Body of pancreas (tissue), 4 donors: ENCODE measurements at places on chromosomes 2 and 18.

GRCh38 chr2:166246901-166247300 is 119.1 kb upstream of the SCN1A start:
- no peak overlapping the region for H3K4me3 ChIP-seq
- no peaks in the 10 kb centered on the region for H3K4me1 ChIP-seq
- no peak overlapping the region for H3K27ac ChIP-seq
- no peaks in the 10 kb centered on the region for H3K36me3 ChIP-seq
- DNase-seq = no peak

GRCh38 chr18:37225279-37225678 is 340.3 kb downstream of the CELF4 start:
- H3K27me3 ChIP-seq = no peaks in the 10 kb centered on the region
- H3K4me1 ChIP-seq = no peaks in the 10 kb centered on the region
- H3K36me3 ChIP-seq = no peaks in the 10 kb centered on the region

- H3K36me3 ChIP-seq = no peaks in the 10 kb centered on the region
- no peaks in the 10 kb centered on the region for H3K27me3 ChIP-seq
- peaks cover 3% of the 10 kb centered on the region for H3K4me1 ChIP-seq
- no peak overlapping the region for H3K4me3 ChIP-seq
- no peak for DNase-seq
- no peak overlapping the region for H3K27ac ChIP-seq
Observed at GRCh38 chr2:239214725-239215124, 186.1 kb downstream of the HDAC4 start.

DNA sequence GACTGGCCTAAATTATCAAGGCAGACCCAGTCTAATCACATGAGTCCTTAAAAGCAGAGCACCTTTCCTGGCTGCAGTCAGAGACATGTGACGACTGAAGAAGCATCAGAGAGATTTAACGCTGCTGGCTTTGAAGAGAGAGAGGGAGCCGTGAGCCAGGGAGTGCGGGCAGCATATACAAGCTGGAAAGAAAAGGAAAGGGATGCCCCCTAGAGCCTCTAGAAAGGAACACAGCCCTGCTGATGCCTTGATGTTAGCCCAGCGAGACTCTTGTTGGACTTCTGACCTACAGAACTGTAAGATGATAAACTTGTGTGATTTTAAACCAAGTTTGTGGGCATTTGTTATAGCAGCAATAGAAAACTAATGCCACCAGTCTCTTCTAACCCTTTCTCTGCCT is 58.1 kb downstream of the HEATR5B start:
- no peaks in the 10 kb centered on the region for H3K27me3 ChIP-seq
- H3K27ac ChIP-seq = no peak overlapping the region
- peaks cover 5% of the 10 kb centered on the region for H3K4me1 ChIP-seq
- no peak for DNase-seq
- no peak overlapping the region for H3K4me3 ChIP-seq

DNA sequence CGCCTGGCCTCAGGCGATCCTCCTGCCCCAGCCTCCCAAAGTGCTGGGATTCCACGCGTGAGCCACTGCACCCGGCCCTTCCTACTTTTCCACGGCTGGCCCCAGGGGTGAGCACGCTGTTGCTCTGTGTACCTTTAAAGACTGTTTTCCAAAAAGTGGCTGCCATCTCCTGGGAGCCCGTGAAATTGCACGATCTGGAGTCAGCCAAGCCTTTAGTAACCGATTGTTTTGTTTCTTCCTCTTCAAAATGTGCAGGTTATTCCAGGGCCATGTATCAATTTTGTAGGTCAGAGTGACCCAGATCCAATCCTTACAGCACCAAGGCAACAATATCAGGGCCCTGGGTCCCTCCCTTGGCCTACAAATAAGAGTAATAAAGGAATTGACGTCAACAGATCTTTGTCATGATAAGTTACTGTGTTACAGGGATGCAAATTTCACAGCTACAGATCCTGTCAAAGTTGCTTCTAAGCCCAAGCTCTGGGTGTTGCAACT is 135.6 kb upstream of the ZNF236 start:
- H3K27me3 ChIP-seq = peaks cover 6% of the 10 kb centered on the region
- H3K27ac ChIP-seq = no peak overlapping the region
- no peak overlapping the region for H3K4me3 ChIP-seq
- peaks cover 5% of the 10 kb centered on the region for H3K4me1 ChIP-seq
- no peaks in the 10 kb centered on the region for H3K36me3 ChIP-seq
- DNase-seq = peak; percentile 60

- H3K27ac ChIP-seq = no peak overlapping the region
- no peak for DNase-seq
- H3K36me3 ChIP-seq = no peaks in the 10 kb centered on the region
- no peaks in the 10 kb centered on the region for H3K4me1 ChIP-seq
- H3K4me3 ChIP-seq = no peak overlapping the region
- H3K27me3 ChIP-seq = no peaks in the 10 kb centered on the region
Observed at GRCh38 chr2:25920786-25921415, 42.6 kb upstream of the ASXL2 start.

GRCh38 chr2:156294945-156295580 is 37.5 kb downstream of the NR4A2 start:
- no peak overlapping the region for H3K27ac ChIP-seq
- no peaks in the 10 kb centered on the region for H3K4me1 ChIP-seq
- no peak for DNase-seq
- no peak overlapping the region for H3K4me3 ChIP-seq
- H3K27me3 ChIP-seq = no peaks in the 10 kb centered on the region

- no peaks in the 10 kb centered on the region for H3K27me3 ChIP-seq
- no peaks in the 10 kb centered on the region for H3K4me1 ChIP-seq
- DNase-seq = no peak
- no peaks in the 10 kb centered on the region for H3K36me3 ChIP-seq
- no peak overlapping the region for H3K4me3 ChIP-seq
Observed at GRCh38 chr18:53948991-53949390, 275.5 kb downstream of the MBD2 start.

- no peak overlapping the region for H3K4me3 ChIP-seq
- no peak overlapping the region for H3K27ac ChIP-seq
- H3K36me3 ChIP-seq = no peaks in the 10 kb centered on the region
- H3K4me1 ChIP-seq = no peaks in the 10 kb centered on the region
- H3K27me3 ChIP-seq = no peaks in the 10 kb centered on the region
- DNase-seq = no peak
Observed at GRCh38 chr18:7164323-7165004, 46.9 kb upstream of the LAMA1 start.

- no peaks in the 10 kb centered on the region for H3K36me3 ChIP-seq
- no peak for DNase-seq
- no peak overlapping the region for H3K27ac ChIP-seq
- no peaks in the 10 kb centered on the region for H3K27me3 ChIP-seq
- H3K4me1 ChIP-seq = no peaks in the 10 kb centered on the region
- H3K4me3 ChIP-seq = no peak overlapping the region
Observed at GRCh38 chr18:41038071-41038470, 917.0 kb upstream of the PIK3C3 start.

DNA sequence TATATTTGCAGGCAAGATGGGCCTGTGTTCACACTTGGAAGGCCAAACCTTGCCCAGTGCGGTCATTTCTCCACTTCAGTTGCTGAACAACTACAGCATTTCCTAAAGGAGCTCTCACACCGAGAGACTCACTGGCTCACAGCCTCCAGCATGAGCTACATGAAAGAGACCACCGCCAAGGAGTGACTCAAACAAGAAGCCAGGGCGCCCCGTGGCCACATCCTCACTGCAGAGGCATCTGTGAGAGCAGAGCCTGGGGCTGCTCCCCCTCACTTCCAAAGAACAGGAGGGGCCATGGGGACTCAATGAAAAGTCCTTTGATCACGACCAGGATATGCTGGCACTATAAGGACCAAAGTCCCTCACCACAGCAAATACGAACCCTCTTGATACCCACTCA is 50.0 kb downstream of the TMEM163 start:
- no peak for DNase-seq
- H3K4me1 ChIP-seq = peaks cover 72% of the 10 kb centered on the region
- H3K27ac ChIP-seq = peak overlapping the region; percentile 85

DNA sequence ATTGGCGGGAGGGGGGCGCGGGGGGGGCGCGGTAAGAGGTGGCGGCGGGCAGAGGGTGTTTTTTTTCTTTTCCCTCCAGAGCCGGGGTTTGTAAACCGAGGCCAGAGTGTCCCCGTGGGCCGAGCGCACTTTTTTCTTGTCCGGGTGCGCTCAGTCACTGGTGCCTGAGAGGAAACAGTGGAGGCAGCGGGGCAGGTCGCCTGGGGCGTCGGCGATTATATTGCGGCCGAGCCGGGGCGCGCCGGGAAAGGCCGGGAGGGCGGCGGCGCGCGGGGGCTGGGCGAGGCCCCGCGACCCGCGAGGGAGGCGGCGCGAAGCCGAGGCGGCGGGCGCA is 275 bp downstream of the HOXD8 start:
- H3K4me3 ChIP-seq = no peak overlapping the region
- peaks cover 73% of the 10 kb centered on the region for H3K27me3 ChIP-seq
- DNase-seq = no peak
- peaks cover 10% of the 10 kb centered on the region for H3K4me1 ChIP-seq
- H3K27ac ChIP-seq = no peak overlapping the region

GRCh38 chr18:73961804-73962203 is 185.8 kb downstream of the FBXO15 start:
- H3K4me1 ChIP-seq = no peaks in the 10 kb centered on the region
- H3K27ac ChIP-seq = no peak overlapping the region

GRCh38 chr2:158822193-158822592 is 27.1 kb downstream of the DAPL1 start:
- DNase-seq = no peak
- H3K4me3 ChIP-seq = no peak overlapping the region
- no peak overlapping the region for H3K27ac ChIP-seq
- H3K4me1 ChIP-seq = no peaks in the 10 kb centered on the region
- no peaks in the 10 kb centered on the region for H3K27me3 ChIP-seq
- H3K36me3 ChIP-seq = no peaks in the 10 kb centered on the region

DNA sequence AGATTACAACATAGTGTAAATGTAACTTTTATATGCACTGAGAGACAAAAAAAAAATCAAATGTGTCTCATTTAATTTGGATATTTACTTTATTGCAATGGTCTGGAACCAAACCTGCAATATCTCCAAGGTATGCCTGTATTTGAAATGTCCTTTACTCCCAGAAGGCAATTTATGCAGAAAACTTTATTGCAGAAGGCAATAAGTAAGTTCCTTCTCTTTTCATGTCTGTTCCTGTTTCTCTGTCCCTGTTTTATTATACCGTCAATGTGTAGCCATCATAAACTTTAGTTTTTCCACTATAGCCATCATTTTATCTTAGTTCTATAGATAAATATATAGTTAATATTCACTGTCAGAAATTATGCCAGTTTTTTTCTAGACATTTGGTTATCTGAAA is 513.1 kb upstream of the FAM98A start:
- no peak for DNase-seq
- H3K27ac ChIP-seq = no peak overlapping the region
- no peaks in the 10 kb centered on the region for H3K27me3 ChIP-seq

- no peak overlapping the region for H3K27ac ChIP-seq
- no peaks in the 10 kb centered on the region for H3K27me3 ChIP-seq
- no peak overlapping the region for H3K4me3 ChIP-seq
- H3K4me1 ChIP-seq = no peaks in the 10 kb centered on the region
Observed at GRCh38 chr2:142220239-142220638, 89.4 kb upstream of the LRP1B start.

DNA sequence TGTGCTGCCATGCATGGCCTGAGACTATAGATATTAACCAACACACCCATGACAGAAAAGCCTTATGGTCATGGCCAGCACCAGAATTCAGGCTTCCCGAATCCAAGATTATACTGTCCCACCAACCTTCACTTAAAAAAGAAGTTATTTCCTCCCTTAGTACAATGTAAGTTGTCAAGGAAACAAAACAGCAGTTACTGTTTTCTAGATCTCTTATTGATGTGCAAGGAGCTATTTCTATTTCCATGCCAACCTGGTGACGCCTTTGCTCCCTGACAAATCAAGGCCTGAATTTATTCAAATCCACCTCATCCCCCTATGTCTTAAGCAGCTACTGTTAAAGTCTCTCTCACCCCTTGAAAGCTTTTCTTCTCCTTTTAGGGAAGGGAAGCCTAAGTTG is 249.3 kb downstream of the ZNF521 start:
- no peak overlapping the region for H3K27ac ChIP-seq
- H3K4me1 ChIP-seq = no peaks in the 10 kb centered on the region
- H3K4me3 ChIP-seq = no peak overlapping the region

- H3K4me1 ChIP-seq = no peaks in the 10 kb centered on the region
- H3K36me3 ChIP-seq = no peaks in the 10 kb centered on the region
- DNase-seq = no peak
- no peak overlapping the region for H3K4me3 ChIP-seq
- no peaks in the 10 kb centered on the region for H3K27me3 ChIP-seq
Observed at GRCh38 chr2:196696423-196697079, 57.0 kb downstream of the CCDC150 start.

GRCh38 chr18:35189510-35189909 is 51.3 kb upstream of the ZNF397 start:
- H3K4me1 ChIP-seq = no peaks in the 10 kb centered on the region
- H3K27ac ChIP-seq = no peak overlapping the region
- DNase-seq = no peak
- no peak overlapping the region for H3K4me3 ChIP-seq
- H3K27me3 ChIP-seq = no peaks in the 10 kb centered on the region

DNA sequence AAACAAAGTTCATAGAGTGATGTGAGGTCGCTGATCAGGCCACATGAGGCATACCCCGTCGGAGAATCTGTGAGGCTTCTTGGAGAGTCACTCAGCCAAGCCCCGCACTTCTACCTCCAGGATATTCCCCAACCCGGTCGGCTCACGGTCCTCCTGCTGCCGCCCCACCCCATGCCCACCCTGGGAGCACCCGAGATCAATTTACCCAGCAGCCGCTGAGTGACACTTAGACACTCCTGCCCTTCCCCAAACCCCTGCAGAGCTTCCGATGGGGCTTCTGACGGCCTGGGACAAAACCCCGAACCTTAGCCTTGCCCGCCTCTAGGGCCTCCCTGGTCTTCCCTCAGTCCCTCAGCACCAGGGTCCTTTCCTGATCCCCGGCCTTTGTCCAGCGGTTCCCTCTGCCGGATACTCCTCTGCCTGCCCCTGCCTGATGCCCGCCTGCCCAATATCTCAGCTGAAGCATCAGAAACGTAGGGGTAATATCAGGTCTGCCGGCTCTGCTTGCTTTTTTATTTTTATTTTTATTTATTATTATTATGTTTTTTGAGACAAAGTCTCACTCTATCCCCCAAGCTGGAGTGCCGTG is 18.9 kb upstream of the OTOS start:
- H3K4me1 ChIP-seq = no peaks in the 10 kb centered on the region
- no peaks in the 10 kb centered on the region for H3K27me3 ChIP-seq
- no peak overlapping the region for H3K4me3 ChIP-seq
- DNase-seq = no peak
- no peak overlapping the region for H3K27ac ChIP-seq

DNA sequence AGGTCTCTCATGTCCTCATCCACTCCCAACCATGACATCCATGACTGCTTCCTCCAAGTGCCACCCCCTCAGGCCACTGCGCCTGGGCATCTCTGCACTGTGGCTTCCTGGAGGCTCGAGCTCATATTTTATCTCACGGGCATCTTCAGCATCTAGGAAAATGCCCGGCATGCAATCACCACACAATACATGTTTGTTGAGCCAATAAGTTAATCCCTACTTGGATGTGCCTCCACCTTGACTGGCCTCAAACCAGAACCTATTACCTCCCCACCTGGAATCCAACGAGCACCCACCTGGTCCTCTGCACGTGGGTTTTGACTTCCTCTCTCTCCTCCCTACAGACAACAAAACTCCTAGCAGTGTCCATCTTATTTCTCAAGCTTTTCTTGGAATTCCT is 198.9 kb upstream of the REV1 start:
- H3K4me3 ChIP-seq = no peak overlapping the region
- H3K36me3 ChIP-seq = no peaks in the 10 kb centered on the region

- no peaks in the 10 kb centered on the region for H3K27me3 ChIP-seq
- H3K4me1 ChIP-seq = peaks cover 37% of the 10 kb centered on the region
- no peaks in the 10 kb centered on the region for H3K36me3 ChIP-seq
- DNase-seq = no peak
- no peak overlapping the region for H3K27ac ChIP-seq
Observed at GRCh38 chr2:69575926-69576325, 67.6 kb downstream of the AAK1 start.

- H3K36me3 ChIP-seq = no peaks in the 10 kb centered on the region
- no peak for DNase-seq
- no peak overlapping the region for H3K27ac ChIP-seq
- no peak overlapping the region for H3K4me3 ChIP-seq
Observed at GRCh38 chr2:71534826-71535225, 81.5 kb downstream of the DYSF start.
